Esophagus mucosa (tissue), 1 donor: ENCODE measurements at places on chromosomes 5 and 9. TPM values are rescaled to one million over a fixed set of nuclear protein-coding genes. Genes with fewer than 3 reads are reported as not detected.
A peak's percentile ranks its signal among the peaks of the same experiment; 100 is the strongest.

DNA sequence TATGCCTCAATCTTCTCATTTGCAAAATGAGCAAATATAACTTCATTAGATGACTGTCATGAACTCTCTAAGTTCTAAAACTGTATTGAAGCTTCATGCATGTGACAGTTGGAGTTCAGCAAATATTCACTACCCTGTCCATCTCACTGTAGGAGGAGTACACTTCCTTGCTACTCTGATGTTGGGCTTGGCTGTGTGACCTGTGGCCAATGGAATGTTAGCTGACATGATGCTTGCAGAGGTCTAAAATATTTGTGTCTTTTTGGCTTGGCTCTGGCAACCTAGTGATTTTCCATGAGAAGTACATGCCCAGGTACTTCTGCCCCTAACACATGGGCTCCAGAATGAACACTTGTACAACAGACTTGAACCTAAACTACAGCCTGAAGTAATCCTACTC, 203.1 kb upstream of the ANKH start:
- no peak for ATAC-seq

Gene PCDHGA2
- 0.68 TPM for total RNA-seq

- no peak for ATAC-seq
Observed at GRCh38 chr5:16669776-16670175, 53.0 kb upstream of the RETREG1 start.

Gene MLANA
- not detected for total RNA-seq

GRCh38 chr5:59592101-59592500, 301.4 kb downstream of the PDE4D start:
- ATAC-seq = peak; percentile 49

Gene NR2F1
- total RNA-seq = 2.7 TPM

Gene SLIT3
- total RNA-seq = 3.5 TPM

DNA sequence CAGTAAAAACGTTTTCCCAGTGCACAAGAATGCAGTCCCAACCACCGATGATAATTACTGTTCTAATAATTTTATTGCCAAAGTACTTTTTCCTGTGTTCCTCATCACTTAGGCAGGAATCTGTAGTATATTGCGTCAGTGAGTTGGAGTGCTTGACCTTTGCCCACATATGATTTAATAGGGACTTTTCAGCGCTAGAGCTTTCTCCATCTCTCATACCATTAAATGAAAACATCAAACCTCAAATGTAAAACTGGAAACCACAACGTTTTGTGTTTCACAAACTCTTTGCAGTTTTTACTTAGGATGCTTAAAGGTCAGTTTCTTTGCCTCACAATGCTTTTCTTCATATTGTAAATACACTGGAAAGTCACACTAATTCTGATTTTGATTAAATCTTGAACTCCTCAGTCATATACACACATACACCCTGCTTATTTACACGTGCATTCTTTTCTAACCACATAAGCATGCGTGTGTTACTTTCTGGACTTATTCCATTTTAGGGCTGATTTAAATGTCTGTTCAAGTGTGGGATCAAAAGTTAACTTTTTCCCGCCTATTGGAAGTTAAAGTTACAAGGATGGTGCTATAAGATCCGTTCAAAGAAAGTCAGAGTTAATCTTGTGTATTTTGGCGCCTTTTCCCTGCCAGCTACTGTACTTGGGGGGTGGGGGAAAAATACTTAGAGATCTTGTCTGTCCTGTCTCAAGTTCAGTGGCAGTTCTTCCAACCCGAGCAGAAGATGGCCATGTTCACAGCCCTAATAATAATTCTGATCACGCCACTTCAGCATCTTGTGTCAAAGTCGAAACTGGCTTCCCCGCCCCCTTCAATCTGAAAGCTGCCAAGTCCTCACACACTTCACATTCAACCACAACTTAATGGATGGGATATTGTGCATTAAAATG, 6.6 kb upstream of the NFIB start:
- ATAC-seq = no peak
